Renal pelvis (tissue), 12 donors: ENCODE measurements at places on chromosomes 12 and 14. TPM values are rescaled to one million over a fixed set of nuclear protein-coding genes. Genes with fewer than 3 reads are reported as not detected.

RNASE3 gene
- polyA plus RNA-seq = 0.77 TPM

CHST11 gene
- polyA plus RNA-seq = 8.1 TPM

- no peak for DNase-seq
Observed at GRCh38 chr12:73361156-73361863, 1089.1 kb downstream of the TRHDE start.

GRCh38 chr12:2710701-2711100 lies 84.1 kb upstream of the FKBP4 start:
- DNase-seq = no peak

DNA sequence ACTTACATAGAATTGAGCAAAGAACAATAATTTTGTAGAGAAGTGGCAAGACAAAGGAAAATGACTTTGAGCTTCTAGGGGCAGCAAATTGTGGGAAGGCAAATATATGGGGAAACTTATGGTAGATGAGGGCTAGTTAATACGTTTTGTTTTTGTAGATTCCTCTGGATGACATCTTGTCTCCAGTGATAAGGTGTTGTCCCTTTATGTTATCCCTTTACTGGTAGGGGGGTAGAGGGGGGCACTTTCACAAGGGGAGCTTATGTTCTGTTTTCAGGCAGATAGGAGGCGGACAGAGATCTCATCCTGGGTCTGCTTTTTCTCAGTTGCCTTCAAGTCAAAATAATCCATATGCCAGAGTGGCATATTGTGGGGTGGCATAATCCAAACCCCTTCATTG lies 106.5 kb upstream of the AMIGO2 start:
- no peak for DNase-seq
